Immature natural killer cell (primary cell): ENCODE measurements at places on chromosomes 7 and 10. TPM values are rescaled to one million over a fixed set of nuclear protein-coding genes. Genes with fewer than 3 reads are reported as not detected.

Gene FGL2
- 32.2 TPM for polyA plus RNA-seq

Gene SKIDA1
- polyA plus RNA-seq: not detected

DNA sequence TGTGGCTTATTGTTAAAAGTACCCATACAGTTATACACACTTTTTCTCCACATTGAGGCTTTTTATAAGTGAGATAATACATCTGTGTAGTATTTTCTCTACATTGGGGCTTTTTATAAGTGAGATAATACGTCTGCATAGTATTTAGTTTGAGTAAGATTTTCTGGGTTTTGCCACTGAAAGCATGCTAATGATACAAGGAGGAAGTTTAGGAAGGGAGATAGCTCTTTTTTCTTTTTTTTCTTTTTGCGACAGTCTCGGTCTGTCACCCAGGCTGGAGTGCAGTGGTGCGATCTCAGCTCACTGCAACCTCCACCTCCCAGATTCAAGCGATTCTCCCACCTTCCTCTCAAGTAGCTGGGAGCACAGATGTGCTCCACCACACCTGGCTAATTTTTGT, 13.3 kb downstream of the FAM107B start:
- DNase-seq: no peak

DNA sequence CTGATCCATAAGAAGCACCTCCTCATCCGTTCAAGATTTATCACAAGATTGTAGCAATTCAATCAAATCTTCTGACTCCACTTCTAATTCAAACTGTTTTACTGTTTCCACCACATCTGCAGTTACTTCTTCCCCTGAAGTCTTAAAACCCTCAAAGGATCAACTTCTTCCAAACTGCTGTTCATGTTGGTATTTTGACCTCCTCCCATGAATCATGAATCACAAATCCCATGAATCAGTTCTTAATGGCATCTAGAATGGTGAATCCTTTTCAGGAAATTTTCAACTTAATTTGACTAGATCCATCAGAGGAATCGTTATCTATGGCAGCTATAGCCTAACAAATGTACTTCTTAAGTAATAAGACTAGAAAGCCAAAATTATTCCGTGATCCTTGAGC, 122.3 kb downstream of the IMMP2L start:
- no peak for DNase-seq

- DNase-seq: no peak
Observed at GRCh38 chr7:44380189-44380830, 54.9 kb upstream of the CAMK2B start.

- DNase-seq: no peak
Observed at GRCh38 chr7:84182301-84182700, 12.3 kb downstream of the SEMA3A start.

GRCh38 chr7:158098125-158099030, 489.2 kb downstream of the PTPRN2 start:
- no peak for DNase-seq
